Activated CD8-positive, alpha-beta T cell treated with anti-CD3 and anti-CD28 coated beads for 36 hours (primary cell): ENCODE measurements at places on chromosomes 6 and 20. TPM values are rescaled to one million over a fixed set of nuclear protein-coding genes. Genes with fewer than 3 reads are reported as not detected.

DNA sequence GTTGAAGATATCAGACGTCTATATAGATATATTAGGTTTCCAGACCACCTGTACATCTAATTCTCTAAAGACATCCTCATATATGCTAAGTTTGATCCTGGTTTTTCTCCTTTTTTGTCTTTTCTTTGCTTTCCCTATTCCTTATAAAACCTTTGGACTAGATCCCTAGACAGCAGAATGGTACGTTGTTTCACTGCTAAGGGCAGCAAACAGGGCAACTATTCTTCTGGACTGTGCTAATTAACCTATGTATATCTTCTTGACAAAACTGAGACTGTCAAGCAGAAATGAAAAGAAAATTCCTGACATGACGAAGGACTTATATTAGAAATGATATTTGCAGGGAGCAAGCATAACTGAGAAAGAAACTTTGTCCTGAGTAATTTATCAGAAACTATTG lies 19.1 kb downstream of the ME1 start:
- H3K36me3 ChIP-seq, result no peaks in the 10 kb centered on the region
- H3K4me3 ChIP-seq, result no peak overlapping the region
- DNase-seq, result no peak

- H3K27ac ChIP-seq, result no peak overlapping the region
- H3K36me3 ChIP-seq, result peaks cover 6% of the 10 kb centered on the region
- peaks cover 14% of the 10 kb centered on the region for H3K27me3 ChIP-seq
- no peaks in the 10 kb centered on the region for H3K4me1 ChIP-seq
Observed at GRCh38 chr6:166361077-166361429, 18.7 kb upstream of the SFT2D1 start.

GRCh38 chr6:41648921-41649320 lies 10.7 kb downstream of the MDFI start:
- DNase-seq, result no peak
- no peak overlapping the region for H3K27ac ChIP-seq
- no peaks in the 10 kb centered on the region for H3K36me3 ChIP-seq
- no peaks in the 10 kb centered on the region for H3K4me1 ChIP-seq
- H3K27me3 ChIP-seq, result peaks cover 1% of the 10 kb centered on the region

- peaks cover 57% of the 10 kb centered on the region for H3K36me3 ChIP-seq
- no peak overlapping the region for H3K27ac ChIP-seq
- H3K4me1 ChIP-seq, result peaks cover 68% of the 10 kb centered on the region
Observed at GRCh38 chr20:532530-532929, 11.1 kb downstream of the CSNK2A1 start.

DNA sequence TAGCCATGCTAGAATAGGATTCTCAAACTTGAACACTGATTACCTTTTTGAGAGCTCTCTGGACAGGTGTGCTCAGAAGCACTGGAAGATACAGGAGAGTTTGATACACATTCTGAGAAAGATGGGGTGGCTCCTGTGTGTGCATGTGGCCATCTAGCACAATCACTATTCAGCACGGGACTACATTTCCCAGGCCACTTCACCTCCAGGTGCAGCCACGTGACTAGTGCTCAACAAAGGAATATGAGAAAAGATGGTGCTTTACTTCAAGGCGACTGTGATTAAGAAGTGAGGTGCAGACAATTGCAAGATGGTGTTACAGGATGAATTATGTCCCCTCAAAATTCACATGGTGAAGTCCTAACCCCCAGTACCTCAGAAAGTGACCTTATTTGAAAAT lies 103.8 kb downstream of the BACH2 start:
- H3K27ac ChIP-seq, result peak overlapping the region; percentile 86
- H3K4me1 ChIP-seq, result peaks cover 76% of the 10 kb centered on the region
- peak overlapping the region; percentile 62 for H3K4me3 ChIP-seq
- peak; percentile 45 for DNase-seq

DNA sequence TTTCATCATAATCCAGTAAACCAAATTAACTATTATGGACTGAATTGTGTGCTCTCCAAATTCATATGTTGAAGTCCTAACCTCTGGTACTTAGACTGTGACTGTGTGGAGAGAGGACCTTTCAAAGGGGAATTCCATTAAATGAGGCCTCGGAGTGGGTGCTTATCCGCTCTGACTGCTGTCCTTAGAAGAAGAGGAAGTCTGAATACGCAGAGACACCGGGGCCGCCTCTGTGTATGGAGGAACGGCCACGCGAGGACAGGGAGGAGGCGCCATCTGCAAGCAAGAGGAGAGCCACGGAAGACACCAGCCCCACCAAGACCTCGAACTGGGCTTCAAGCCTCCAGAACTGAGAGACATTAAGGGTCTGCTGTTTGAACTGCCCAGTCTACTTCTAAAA lies 35.6 kb upstream of the RPS6KA2 start:
- H3K36me3 ChIP-seq, result no peaks in the 10 kb centered on the region
- DNase-seq, result no peak
- peaks cover 16% of the 10 kb centered on the region for H3K27me3 ChIP-seq
- no peak overlapping the region for H3K4me3 ChIP-seq

DNA sequence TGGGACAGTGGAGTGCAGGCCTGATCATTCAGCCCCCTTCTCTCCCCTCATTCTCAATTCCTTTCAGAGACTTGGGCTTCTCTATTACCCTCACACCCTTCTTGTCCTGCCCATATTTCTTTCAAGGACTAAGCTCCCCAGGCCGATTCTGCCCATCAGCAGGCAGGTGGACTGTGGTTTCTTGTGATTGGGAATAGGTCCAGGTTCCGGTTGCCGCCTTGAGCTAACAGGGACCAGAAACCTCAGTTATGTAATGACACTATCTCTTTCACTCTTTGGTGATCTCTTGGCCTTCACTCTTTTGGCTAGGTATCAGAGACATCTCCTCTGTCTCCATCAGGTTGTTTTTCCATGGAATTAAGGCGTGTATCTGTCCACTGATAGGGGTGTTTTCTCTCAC lies 6.5 kb downstream of the MUCL3 start:
- peaks cover 3% of the 10 kb centered on the region for H3K36me3 ChIP-seq
- H3K4me1 ChIP-seq, result peaks cover 10% of the 10 kb centered on the region
- H3K27me3 ChIP-seq, result peaks cover 48% of the 10 kb centered on the region

DNA sequence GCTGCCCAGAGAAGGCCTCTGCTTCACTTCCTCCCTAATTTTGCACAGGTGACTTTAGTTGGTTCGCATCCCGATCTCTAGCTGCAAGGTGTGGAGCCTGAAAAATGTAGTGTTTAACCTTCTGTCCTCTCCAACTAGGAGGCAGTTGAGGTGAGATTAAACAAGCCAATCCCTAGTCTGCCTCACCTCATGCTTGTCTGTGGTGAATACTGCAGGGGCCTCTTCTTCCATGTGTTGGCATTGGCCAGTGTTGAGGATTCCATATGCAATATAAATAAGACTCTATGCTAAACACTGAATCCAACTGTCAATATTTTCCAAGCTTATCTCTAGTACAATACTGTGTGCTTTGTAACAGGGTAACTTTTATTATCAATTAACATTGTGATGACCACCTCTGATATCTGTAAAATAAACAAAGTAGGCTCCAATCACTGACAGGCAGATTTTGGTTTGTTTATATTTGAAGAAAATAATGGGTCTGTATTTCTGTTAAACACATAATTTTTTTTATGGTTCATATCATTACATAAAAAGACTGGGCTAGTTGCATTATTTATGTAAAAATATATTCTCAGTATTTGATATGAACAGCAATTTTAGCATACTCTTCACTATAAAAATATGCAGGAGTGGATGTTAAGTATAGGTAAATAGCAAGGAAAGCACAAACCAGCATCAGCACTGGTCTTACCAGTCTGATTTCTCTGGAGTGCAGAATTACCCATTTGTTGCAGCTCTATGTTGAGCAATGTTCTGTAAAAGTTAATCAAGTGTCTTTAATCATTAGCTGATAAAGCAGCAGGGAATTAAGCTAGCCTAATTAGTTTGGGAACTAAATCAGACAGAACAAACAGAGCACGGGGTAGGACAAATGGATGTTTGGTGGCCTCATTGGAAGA lies 74.0 kb downstream of the ANKRD6 start:
- no peak for DNase-seq
- H3K36me3 ChIP-seq, result no peaks in the 10 kb centered on the region
- no peak overlapping the region for H3K4me3 ChIP-seq

GRCh38 chr6:88614316-88614877 lies 349.0 kb downstream of the RNGTT start:
- no peaks in the 10 kb centered on the region for H3K27me3 ChIP-seq
- H3K4me3 ChIP-seq, result no peak overlapping the region
- peaks cover 42% of the 10 kb centered on the region for H3K36me3 ChIP-seq
- no peak overlapping the region for H3K27ac ChIP-seq

GRCh38 chr6:106155219-106155830 lies 69.2 kb downstream of the PRDM1 start:
- H3K27ac ChIP-seq, result no peak overlapping the region
- peaks cover 19% of the 10 kb centered on the region for H3K4me1 ChIP-seq
- peaks cover 2% of the 10 kb centered on the region for H3K27me3 ChIP-seq
- no peak overlapping the region for H3K4me3 ChIP-seq
- no peak for DNase-seq
- H3K36me3 ChIP-seq, result peaks cover 3% of the 10 kb centered on the region

DNA sequence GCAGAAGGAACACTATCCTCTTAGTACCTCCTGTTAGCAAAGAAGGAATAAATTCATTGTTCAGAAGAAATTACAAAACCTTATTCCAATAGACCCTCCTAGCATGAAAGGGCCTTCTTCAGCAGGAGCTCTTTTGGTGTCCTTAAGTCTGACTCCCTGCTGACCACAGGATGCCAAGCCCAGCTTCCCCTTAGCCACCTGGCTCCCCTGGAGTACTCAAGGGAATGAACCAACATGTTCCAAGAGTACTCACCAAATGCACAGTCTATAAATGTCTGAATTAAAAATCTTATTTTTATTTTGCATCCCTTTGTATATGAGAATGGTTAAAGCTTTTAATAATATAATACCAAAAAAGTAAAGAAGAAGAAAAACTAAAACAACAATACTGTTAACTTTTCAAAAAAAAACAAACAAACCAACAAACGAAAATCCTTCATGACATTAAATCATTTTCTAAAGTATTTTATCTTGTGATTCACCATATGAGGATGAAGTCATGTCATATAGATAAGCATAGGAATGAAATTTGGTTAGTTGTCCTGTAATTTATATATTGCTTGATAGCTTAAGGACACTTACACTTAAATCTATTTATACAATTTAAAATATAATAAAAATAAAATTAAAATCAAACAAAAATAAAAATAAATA lies 1355.1 kb downstream of the HACE1 start:
- no peaks in the 10 kb centered on the region for H3K27me3 ChIP-seq
- H3K27ac ChIP-seq, result no peak overlapping the region
- DNase-seq, result no peak
- H3K4me3 ChIP-seq, result no peak overlapping the region
- no peaks in the 10 kb centered on the region for H3K4me1 ChIP-seq

DNA sequence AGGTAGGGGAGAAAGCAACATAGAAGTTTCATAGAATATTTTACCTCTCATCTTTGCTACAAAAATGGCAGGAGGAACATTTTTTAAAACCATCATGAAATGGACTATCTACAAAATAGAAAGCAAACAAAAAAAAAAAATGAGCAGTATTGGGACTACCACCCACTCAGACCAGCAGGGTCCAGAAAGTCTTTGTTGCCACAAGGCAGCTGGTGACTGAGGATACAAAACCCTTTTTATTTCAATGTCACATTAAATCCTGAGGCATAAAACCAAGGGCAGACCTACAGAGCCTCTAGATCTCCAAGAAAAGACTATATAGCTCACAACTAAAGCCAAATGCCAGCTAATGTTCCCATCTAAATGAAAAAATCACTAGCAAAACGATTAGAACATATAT lies 282.2 kb downstream of the PTPRK start:
- no peak for DNase-seq
- no peak overlapping the region for H3K27ac ChIP-seq
- no peaks in the 10 kb centered on the region for H3K27me3 ChIP-seq
- no peak overlapping the region for H3K4me3 ChIP-seq
- H3K36me3 ChIP-seq, result peaks cover 1% of the 10 kb centered on the region

- H3K36me3 ChIP-seq, result no peaks in the 10 kb centered on the region
- no peak overlapping the region for H3K4me3 ChIP-seq
- peaks cover 9% of the 10 kb centered on the region for H3K27me3 ChIP-seq
- no peak overlapping the region for H3K27ac ChIP-seq
- DNase-seq, result peak; percentile 57
Observed at GRCh38 chr6:1201547-1202200, 110.2 kb upstream of the FOXQ1 start.

- no peak for DNase-seq
- no peaks in the 10 kb centered on the region for H3K27me3 ChIP-seq
- H3K36me3 ChIP-seq, result no peaks in the 10 kb centered on the region
Observed at GRCh38 chr20:61482056-61482887, 230.2 kb downstream of the CDH4 start.

DNA sequence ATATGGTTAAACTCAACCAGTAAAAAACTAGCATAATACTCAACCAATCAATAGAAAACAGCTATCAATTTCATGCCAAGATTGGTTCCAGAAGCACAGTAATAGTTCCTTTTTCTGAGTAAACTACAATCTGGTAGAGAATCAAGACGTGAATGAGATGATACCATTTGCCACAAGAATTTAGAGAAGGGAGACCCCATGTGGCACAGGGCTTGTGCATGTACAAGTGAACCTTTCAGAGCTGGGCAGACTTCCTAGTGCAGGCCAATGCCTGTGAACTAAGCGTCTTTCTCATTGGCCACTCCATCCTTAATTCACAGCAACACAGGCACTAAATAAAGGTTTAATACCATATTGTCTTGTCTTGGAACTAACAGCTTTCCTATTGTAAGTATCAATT lies 213.5 kb downstream of the RFPL4B start:
- H3K4me3 ChIP-seq, result no peak overlapping the region
- H3K27ac ChIP-seq, result no peak overlapping the region
- H3K27me3 ChIP-seq, result no peaks in the 10 kb centered on the region
- no peaks in the 10 kb centered on the region for H3K36me3 ChIP-seq

- H3K27ac ChIP-seq, result no peak overlapping the region
- H3K4me3 ChIP-seq, result no peak overlapping the region
- no peak for DNase-seq
- H3K36me3 ChIP-seq, result no peaks in the 10 kb centered on the region
- no peaks in the 10 kb centered on the region for H3K4me1 ChIP-seq
- no peaks in the 10 kb centered on the region for H3K27me3 ChIP-seq
Observed at GRCh38 chr6:147159536-147160374, 44.5 kb upstream of the STXBP5 start.

DNA sequence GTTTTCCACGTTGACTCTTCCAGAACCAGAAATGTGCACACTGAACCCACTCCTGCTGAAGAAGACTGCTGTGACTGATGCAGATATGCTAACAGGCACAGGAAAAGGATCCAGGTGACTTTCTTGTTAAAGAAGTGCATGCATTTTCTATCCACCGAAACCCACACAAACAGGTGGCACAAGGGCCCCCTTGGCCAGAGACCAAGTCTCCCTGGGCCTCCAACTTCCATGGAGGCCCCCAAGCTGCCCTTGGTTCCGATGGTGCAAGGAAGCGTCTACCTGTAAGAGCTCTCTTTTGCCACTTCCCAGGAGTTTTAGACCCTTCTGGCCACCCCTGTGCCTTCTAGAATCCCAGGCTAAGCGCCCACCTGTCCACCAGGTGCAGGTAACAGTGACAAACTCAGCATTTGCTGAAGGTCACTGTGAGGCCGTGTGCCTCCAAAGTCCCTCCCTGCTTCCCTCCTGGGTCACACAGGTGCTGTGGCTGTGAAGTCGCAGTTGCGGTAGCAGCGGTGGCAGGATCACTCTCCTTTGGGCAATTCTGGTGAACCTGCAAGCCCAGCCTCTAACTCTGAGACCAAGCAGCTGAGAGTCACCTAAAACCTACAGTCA lies 134.8 kb downstream of the PXDC1 start:
- no peaks in the 10 kb centered on the region for H3K4me1 ChIP-seq
- H3K4me3 ChIP-seq, result no peak overlapping the region
- no peak overlapping the region for H3K27ac ChIP-seq

SAMD5 gene
- not detected for total RNA-seq

RSPO4 gene
- total RNA-seq, result not detected

TRAPPC3L gene
- not detected for total RNA-seq
